ENCODE measurements at places on chromosomes 2 and 18.

DNA sequence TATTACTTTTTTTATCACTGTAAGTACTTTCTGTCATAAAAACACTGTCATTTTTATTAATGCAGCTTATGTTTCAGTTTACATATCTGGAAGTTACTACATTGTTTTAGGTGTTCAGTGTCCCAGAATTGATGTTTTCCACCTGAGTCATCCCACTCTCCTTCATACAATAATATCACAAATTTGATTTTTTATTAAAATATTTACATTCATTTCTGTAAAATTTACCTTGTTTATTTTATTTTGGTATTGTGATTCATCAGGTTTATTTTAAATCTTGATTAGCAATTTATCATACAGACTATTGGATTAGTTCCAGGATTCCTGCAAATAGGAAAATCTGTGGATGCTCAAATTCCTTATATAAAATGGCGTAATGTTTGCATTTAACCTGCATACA lies 1662.9 kb downstream of the SUCLG1 start:
- DNase-seq, result no peak

- no peak for DNase-seq
Measured at GRCh38 chr2:9071032-9071431, 67.5 kb upstream of the MBOAT2 start.

- DNase-seq, result no peak
Measured at GRCh38 chr2:232973011-232973735, 39.9 kb downstream of the NGEF start.

DNA sequence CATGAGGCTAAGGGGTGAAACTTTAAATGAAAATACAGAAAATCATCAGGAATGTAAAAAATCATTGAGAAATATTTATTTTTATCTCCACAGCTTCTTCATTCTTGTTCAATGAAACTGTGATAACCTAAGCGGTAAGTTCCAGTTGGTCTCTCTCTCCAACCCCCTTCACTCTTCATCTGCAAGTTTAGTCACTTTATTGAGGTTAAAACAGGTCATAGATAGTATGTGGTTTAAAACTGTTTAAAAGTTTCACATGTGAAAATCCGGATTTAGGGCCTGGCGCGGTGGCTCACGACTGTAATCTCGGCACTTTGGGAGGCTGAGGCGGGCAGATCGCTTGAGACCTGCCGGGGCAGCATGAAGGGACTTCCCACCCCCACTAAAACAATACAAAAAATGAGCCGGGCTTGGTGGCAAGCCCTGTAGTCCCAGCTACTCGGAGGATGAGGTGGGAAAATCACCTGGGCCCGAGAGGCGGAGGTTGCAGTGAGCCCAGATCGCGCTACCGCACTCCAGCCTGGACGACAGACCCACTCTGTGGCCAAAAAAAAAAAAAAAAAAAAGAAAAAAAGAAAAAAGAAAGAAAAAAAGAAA lies 1.6 kb upstream of the PHLPP1 start:
- DNase-seq, result no peak

GRCh38 chr2:149430743-149431736 lies 100.7 kb downstream of the LYPD6 start:
- no peak for DNase-seq
